ENCODE measurements at places on chromosomes 16 and 17.

DNA sequence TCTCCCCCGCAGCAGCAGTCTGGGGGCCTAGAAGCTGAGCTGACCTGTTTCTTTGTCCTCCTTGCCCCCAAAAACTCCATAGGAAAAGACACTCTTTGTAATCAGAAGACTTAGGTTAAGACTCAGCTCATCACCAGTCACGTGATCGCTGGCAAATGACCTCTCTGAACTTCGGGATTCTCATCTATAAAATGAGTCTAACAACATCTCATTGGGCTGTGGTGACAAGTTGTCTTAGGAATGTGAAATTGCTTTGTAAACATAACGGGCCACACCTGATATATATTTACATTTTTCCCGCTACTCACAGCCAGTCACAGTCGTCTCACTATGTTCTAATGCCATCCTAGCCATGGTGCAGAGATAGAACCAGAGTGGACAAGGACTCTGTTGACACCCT is 86.0 kb upstream of the LHX1 start:
- DNase-seq = no peak

- DNase-seq = no peak
Observed at GRCh38 chr16:84486551-84487235, 17.8 kb downstream of the MEAK7 start.

DNA sequence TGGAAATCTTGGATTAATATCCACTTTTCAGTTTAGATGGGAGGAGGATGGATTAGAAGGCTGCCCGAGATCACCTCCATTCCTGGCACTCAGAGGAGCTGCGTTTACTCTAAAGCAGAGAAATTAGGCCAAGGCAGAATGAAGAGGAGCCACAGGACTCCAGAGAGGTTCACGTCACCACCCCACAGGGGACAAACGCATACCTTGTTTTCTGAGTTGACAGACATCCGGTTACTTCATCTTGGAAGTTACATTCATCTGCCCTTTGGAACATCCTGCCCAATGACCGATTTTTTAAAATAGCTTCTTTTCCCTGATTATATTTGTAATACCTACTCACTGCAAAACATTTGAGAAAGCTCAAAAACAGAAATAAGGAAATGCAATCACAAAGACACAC is 220.0 kb downstream of the SOX9 start:
- no peak for DNase-seq

GRCh38 chr16:84768061-84768807 is 51.6 kb upstream of the CRISPLD2 start:
- no peak for DNase-seq

GRCh38 chr17:21200590-21201297 is 13.2 kb downstream of the TMEM11 start:
- DNase-seq = no peak

GRCh38 chr16:15829460-15829859 is 27.4 kb downstream of the MYH11 start:
- peak; percentile 94 for DNase-seq

DNA sequence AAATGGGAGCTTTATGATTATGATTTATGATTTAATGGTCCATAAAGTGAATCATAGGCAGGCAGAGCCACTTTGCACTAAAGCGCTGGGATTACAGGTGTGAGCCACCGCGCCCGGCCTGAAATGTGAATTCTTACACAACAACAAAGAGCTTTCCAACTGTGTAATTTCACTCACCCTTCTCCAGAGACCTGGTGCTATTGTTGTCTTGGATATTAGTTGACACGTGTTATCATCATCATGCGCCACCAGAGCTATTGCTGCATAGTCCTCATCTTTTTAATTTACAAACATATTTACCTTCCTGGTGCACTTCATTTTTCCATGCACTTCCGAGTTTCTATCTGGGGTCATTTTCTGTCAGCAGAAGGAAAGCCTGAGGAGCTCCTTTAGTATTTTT is 4.8 kb upstream of the UTS2R start:
- no peak for DNase-seq

DNA sequence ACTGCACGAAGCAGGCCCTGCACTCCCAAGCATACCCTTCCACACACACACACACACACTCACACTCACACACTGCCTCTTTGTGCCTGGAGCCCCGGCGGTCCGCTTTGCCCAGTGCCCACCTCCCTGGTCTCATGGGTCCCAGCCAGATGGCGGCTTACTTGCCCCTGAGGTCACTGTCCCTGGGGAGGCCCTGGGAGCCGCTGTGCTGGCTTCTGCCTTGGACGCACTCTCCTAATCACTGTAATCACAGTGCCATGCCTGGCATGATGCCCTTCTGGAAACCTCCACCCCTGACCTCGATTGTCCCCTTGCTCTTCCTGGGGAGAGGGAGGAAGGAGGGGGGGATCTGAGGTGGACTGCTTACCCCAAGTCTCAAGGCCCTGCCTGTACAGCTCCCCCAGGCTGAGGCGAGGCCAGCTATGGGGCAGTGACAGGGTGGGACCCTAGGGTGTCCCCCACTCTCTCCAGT is 36.0 kb downstream of the ARHGAP23 start:
- no peak for DNase-seq

DNA sequence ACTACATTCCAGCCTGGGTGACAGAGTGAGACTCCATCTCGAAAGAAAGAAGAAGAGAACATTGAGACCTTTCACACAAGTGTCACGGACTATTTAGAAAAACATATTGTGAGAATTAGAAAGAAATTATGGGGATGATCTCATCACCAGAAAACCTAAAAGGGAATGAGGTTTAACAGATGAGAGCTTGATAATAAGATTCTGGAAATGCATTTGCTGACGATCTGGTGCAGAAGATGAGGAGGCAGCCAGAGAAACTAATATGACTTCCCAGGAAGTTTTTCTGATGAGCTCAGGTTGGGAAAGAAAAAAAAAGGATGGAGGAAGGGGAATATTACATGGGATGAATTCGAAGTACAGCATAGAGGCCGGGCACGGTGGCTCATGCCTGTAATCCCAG is 10.8 kb upstream of the APOH start:
- DNase-seq = no peak

- no peak for DNase-seq
Observed at GRCh38 chr16:11170696-11171447, 85.1 kb downstream of the SOCS1 start.

DNA sequence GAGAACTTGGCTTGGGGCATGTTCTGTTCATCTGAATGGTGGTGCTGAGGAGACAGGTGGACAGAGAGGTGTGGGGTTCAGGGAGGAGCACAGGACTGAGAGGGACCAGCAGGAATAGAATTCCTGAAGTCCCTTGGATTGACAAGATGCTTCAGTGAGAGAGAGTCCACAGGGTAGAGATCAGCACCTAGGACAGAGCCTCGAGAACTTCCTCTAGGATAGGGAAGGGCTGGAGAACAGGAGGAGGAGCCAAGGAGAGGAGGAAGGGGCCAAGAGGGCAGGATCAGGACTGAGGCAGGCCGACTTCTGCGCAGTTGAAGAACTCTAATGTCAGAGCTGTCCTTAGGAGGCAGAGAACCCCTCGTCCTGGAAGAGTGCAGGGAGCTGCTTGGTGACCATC is 138.4 kb downstream of the PRKCB start:
- no peak for DNase-seq

GRCh38 chr16:23466162-23466885 is 13.3 kb upstream of the COG7 start:
- DNase-seq = no peak

GRCh38 chr16:86739808-86740207 is 161.5 kb downstream of the FOXL1 start:
- DNase-seq = no peak

DNA sequence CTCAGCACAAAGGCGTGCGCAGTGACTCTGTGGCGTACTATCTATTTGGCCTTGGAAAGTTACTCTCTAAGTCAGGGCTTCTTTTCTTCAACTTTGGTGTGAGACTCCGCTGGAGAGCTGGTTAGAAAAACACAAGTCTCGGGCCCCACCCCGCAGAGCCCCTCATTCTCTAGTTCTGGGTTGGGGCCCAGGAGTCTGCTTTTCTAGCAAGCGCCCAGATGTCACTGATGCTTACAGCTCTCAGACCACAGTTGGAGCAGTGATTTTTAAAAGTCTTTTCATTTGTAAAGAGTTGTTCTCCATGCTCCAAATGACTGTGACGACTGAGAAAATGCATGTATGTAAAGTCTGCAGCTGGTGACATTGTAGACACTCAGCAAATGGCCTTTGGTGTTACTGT is 582.3 kb downstream of the WWOX start:
- DNase-seq = no peak

GRCh38 chr16:2912330-2913199 is 834 bp downstream of the FLYWCH1 start:
- DNase-seq = no peak

- no peak for DNase-seq
Observed at GRCh38 chr17:2055292-2056205, 646 bp downstream of the HIC1 start.

- DNase-seq = no peak
Observed at GRCh38 chr17:39679521-39680192, 8.2 kb downstream of the PGAP3 start.

- no peak for DNase-seq
Observed at GRCh38 chr16:65648101-65648500, 526.2 kb upstream of the CDH11 start.

DNA sequence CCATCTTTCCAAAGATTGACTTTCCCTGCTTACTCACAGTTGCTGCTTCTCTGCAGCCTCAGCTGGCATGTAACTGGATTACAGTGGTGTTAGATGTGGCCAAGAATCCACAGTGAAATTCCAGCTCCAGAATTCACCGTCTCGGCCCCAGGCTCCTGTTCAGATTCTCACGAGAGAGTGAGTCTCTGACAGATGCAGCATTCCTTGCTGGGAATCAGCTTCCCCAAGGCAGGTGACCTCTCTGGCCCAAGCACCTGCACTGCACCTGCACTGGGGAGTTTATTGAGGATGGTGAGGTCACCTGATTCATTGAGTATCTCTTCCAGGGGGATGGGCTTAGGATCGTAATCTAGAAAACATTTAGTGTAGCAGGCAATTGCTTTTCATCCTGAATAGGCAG is 600.5 kb upstream of the RBFOX1 start:
- DNase-seq = no peak

GRCh38 chr16:4578961-4579530 is 22.9 kb downstream of the C16orf96 start:
- DNase-seq = no peak

- no peak for DNase-seq
Observed at GRCh38 chr16:81409016-81409556, 35.5 kb upstream of the CMIP start.

DNA sequence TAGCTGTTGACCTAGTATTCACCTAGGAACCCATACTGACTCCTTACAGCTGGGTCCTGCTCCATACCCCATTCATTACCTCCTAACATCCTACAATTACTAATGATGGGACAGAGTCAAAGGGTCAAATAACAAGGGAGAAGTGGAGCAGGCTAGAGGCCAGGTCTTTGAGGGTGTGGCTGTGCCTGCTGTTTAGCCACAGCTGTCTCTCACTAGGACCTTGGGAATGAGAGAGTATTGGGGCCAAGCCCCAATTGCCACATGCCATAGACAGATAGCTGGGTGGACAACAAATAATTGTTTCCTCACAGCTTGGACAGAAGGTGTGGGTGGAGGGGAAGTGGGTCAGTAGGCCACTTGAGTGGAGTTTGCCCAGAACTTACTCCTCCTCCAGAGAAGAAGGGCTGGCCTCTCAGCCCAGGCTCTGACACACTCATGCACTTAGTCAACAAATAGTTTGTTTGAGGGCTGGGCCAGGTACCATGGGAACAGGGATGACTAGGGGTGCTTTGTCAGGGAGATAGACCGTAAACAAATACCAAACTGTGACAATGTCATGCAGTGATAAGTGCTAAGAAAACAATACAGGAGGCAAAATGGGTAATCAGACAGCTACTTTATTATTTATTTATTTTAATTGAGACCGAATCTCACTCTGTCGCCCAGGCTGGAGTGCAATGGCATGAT is 10.2 kb upstream of the CENPT start:
- DNase-seq = no peak

- no peak for DNase-seq
Observed at GRCh38 chr17:48799069-48799723, 17.8 kb downstream of the TTLL6 start.

- no peak for DNase-seq
Observed at GRCh38 chr17:62757500-62757951, 50.6 kb downstream of the MARCHF10 start.

GRCh38 chr16:3681206-3681605 is 26.7 kb downstream of the DNASE1 start:
- no peak for DNase-seq

DNA sequence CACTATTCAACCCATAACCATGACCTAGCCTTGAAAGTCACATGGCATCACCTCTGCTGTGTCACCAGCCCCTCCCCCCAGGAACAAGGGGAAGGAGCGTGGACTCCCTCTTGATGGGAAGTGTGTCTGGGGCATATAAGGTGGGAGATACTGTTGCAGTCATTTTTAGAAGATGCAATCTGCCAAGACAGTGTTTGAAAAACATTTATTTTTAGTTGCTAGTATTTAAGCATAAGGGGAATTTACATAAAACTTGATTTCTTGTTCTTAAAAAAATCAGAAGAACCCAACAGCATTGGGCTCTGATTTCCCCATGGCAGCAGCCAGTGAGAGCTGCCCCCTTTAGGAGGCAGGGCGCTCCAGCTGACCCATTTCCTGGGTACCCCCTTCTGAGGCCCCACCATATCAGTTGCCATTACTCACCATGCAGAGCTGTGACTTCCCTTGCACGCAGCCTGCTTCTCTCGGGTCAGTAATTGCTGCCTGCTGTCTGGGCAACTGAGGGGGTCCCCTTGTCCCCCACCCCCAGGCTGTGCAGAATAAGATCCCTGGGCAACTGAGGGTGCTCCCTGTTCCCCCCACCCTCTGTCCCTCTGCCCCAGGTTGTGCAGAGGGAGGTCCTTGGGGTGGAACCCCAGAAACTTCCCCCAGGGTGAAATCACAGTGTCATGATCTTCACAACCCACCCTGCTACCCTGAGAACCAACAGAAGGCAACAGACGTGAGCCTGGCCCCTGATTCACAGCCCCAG is 11.8 kb upstream of the CDC42EP4 start:
- DNase-seq = no peak

DNA sequence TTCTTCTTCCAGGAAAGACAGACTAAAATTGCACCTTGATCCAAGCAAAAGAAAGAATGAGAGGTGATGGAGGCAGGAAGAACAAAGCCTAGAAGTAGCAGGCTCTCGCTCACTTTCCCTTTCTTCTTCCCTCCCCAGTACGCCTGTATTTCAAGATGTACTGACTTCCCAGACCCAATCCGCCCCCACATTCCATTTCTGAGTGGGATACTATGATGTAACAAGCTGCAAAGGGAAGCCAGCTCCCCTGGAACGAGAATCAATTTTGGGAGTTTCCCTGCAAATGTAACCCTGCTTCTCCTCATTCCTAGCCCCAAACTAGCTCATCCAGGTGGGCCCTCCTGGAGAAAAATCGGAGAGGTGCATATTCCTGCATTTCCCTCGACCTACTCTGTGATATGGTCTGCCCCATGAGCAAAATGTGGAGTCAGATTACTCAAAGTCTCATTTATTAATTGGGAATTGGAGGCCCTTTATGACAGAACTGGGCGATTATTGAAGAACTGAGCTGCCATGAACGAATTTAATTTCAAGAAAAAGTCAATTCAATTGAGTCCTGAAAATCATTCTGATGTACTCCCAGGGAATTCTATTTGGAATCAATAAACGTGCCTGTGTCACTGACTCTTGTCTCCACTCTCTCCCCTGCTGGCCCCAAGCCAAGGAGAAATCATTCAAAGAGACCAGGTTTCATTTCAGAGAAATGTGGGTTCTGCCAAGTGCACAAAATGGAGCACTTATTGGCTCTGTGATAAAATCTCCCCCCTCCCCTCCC is 398.9 kb downstream of the SHISA9 start:
- DNase-seq = no peak

All from esophagus muscularis mucosa (tissue), 4 donors.